Fibroblast of villous mesenchyme (primary cell): ENCODE measurements at places on chromosomes 11 and 22. TPM values are rescaled to one million over a fixed set of nuclear protein-coding genes. Genes with fewer than 3 reads are reported as not detected.

- DNase-seq = no peak
Observed at GRCh38 chr11:101458161-101458560, 125.6 kb downstream of the TRPC6 start.

DNA sequence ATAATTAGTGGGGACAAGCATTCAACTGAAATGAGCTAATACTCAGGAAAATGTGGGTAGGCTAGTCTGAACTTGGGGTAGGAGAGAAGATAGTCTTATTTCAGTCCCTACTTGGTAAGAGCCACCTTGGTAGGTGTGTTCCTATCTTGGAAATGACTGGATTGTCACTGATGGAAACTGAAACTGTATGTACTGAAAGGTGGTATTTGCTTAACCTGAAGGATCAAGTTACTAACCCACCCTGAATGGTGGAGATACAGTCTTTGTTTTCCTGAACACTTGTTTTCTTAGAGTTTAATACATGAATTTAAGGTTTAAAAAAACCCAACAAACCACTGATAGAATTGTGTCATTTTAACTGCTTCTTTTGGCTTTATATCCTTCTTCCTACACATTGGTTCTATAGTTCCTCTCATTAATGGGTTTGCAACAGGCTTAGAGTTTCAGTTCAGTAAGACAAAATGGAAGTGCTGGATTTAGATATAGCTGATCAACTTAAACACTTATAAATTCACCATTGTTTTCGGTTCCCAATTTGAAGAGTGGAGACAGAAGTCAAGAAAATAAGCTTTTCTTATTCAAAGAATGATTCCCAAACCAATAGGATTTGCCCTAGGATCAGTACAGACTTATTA lies 4.2 kb downstream of the FAR1 start:
- no peak for DNase-seq

DNA sequence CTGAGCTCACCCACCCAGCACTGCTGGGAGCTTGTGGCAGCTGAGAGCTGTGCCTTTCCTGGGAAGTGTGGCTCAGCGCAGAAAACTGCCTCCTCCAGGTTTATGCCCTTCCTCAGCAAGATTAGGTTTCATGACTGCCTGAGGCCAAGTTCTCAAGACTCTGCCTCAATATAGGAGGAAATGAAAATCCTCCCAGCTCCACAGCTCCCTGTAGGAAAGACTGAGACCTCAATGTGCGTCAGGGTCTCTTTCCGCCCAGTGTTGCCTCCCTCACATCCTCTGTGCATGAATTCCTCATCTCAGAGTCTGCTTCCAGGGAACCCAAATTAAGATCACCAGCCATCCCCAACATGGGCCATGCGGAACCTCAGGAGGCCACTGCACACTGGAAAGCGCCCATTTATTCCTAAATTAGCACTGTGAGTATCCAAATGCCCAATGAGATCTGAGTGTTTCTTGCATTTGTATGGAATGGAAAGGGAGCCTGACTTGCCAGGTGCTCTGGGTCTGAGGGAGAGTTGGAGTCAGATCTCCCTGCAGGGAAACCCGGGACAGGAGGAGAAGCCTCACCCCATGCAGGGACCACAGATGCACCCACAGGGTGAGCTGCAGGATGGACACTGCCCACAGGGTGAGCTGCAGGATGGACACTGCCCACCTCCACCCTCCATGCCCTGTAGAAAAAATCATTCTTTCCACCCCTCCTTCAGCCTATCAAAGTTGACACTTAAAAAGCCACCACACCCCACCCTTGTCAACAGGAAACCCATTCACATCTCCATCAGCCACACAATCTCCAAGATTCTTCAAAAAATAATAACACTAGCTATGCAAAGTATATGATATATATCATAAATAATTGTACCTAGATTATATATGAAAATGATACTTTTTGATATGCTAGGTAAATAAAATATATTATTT lies 97.4 kb upstream of the IGLL5 start:
- DNase-seq = no peak

DNA sequence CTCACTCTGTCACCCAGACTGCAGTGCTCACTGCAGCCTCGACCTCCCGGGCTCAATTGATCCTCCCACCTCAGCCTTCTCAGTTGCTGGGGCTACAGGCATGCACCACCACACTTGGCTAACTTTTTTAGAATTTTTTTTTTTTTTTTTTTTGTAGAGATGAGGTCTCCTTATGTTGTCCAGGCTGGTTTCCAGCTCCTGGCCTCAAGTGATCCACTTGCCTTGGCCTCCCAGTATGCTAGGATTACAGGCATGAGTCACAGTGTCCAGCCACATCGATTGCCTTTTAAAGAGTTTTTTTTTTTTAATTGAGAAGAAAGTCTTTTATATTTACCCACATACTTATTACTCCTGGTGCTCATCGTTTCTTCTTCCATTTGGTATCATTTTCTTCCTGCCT lies 30.0 kb downstream of the PARVG start:
- DNase-seq = no peak

DNA sequence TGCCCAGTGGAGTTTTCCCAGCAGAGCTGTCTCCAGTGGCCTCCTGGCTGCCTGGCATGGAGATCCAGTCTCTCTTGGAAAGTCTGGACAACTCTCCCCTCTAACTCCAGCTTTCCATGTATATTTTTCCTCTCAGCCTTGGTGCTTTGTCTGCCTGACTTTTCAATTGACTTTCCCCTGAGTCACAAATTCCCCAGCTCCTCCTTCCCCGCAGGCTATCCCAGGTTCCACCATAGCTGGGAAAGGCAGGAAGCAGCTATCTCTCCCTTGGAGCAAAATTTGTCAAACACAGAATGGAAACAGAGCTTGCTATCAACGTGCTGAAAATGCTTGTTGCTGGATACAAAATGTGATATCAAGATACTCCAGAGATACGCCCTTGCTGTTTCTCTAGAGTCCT lies 384.8 kb downstream of the TMEM135 start:
- DNase-seq = no peak

GRCh38 chr11:67438158-67438902 lies 848 bp upstream of the PTPRCAP start:
- DNase-seq = no peak

DNA sequence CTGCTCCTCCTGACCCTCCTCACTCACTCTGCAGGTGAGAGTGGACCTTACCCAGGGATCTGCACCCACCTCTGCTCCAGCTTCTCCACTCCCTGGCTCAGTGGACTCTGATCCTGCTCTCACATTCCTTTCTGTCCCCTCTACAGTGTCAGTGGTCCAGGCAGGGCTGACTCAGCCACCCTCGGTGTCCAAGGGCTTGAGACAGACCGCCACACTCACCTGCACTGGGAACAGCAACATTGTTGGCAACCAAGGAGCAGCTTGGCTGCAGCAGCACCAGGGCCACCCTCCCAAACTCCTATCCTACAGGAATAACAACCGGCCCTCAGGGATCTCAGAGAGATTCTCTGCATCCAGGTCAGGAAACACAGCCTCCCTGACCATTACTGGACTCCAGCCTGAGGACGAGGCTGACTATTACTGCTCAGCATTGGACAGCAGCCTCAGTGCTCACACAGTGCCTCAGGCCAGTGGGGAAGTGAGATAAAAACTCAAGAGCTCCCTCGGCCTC lies 29.7 kb upstream of the VPREB1 start:
- DNase-seq = no peak

DNA sequence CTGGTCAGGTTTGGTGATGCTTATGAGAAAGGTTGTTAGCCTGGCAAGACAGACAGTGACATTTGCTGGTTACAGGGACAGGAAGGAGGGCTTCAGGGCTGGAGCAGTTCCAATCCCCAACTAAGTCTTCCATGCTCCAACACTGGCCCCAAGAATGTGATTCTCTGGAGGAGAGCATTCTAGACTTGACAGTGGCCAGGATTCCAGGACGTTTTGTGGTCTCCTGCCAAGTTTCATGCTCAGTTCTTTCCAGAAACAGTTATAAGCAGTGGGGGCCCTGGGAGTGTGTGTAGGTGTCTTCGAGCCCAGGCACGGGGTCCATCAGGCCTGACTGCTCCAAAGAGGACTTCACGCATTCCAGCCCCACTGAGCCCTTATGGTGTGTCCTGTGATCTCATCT lies 8.9 kb upstream of the GRK3 start:
- no peak for DNase-seq

GRCh38 chr22:44683237-44683636 lies 18.8 kb upstream of the PRR5 start:
- no peak for DNase-seq

GRCh38 chr22:33272871-33273270 lies 214.7 kb upstream of the SYN3 start:
- no peak for DNase-seq

DNA sequence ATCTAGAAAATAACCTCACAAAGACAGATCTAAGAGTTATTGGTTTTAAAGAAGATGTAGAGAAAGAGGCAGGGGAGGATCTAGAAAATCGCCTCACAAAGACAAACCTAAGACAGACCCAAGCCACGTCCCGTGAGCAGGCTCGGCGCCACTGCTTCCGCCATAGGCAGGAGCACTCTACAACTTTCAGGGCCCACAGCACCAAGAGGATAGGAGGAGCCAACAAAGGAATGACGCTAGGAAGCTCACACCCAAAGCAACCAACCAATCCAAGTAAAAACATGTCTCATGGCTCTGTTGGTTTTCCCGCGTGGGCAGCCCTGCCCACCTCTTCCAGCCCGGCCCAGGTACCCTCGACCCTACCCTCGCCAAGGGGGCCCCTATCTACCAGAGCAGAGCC lies 4167.4 kb upstream of the OR11H1 start:
- DNase-seq = no peak

DNA sequence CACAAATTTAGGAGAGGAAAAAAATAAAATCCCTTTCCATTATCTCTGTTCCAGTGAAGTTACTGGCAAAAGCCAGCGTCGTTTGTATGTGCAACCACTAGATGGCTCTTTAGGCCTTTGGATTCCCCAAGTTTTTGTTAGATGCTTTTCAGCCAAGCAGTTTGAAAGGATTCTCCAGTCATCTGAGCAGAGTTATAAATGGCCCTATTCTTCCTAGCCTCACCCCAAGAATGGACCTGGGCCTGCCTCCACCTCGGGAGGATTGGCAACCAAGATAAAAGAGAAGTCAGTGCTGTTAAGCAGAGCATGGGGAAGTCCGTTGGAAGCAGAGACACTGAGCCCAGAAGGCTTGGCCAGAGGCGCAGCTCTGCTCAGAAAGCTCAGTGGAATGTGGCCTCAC lies 15.4 kb downstream of the FAM181B start:
- DNase-seq = peak; percentile 49

- DNase-seq = no peak
Observed at GRCh38 chr11:30393012-30393411, 70.1 kb downstream of the ARL14EP start.

DNA sequence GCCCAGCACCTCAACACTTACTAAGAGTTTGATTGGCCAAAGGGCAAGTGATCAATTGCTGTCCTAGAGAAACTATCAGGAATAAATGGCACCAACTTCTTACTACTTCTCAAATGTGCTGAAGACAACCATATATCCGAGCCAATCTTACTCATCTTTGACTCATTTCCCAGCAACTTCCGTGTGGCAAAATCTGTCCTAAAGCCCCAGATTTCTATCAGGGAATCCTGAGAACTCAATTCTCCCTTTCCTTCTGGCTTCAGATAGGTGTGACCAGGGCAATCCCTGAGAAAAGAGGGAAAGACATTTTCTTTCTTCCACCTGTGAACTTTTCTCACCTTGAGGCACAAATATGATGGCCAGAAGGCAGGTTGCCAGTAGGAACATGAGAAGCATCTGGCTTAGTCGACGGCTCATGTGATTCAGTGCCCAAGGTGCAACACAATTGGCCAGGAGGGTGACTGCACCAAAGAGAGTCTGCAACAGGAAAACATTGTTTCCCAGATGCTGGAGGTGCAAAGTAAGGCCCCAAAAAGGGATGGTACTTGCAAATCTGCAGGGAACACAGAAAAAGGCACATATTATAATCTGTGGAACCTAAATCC lies 21.8 kb upstream of the SLC22A24 start:
- no peak for DNase-seq

DNA sequence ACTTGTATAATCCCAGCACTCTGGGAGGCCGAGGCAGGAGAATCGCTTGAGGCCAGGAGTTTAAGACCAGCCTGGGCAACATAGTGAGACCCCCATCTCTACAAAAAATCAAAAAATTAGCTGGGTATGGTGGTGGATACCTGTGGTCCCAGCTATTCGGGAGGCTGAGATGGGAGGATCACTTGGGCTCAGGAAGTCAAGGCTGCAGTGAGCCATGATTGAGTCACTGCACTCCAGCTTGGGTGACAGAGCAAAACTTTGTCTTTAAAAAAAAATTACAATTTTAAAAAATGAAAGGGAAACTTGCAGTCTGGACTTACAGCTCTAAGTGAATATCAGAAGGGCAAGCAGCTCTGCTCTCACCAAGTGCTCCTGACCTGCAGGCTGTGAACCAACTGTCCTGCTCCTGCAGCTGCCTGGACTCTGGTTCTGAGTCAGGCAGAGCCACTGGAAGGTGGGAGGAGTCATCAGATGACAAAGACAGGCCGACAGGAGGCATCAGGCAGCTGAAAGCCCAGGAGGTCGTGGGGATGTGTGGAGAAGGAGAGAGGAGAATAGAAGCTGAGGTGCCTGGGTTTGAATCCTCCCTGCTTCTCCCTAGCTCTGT lies 9.6 kb downstream of the SMTNL1 start:
- DNase-seq = peak; percentile 21

- no peak for DNase-seq
Observed at GRCh38 chr11:100220801-100221200, 466.3 kb upstream of the ARHGAP42 start.

- peak; percentile 59 for DNase-seq
Observed at GRCh38 chr11:128686745-128687177, 7.1 kb upstream of the FLI1 start.

DNA sequence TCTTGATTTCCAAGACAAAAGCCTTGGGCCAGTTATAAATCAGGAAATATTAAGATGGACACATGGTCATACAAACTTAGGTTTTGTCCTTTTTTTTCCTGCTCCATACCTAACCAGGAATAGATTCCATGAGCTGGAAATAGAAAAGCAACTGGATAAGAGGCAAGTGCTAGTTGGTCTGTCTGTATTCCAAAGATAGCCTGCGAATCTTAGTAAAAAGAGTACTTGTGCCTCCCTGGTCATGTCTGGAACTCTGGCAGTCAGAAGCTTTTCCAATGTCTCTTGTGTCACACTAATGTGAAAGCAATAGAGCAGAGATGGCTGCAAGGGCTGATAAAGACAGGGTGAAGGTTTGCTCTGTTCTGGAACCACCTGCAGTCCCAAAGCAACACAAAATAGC lies 590.2 kb upstream of the ANO5 start:
- no peak for DNase-seq

The KBTBD3 gene
- total RNA-seq = 2.6 and 3.9 TPM in 2 replicates

The APOL6 gene
- 33.8 and 39.3 TPM in 2 replicates for total RNA-seq

The HTR3A gene
- total RNA-seq = not detected in 2 replicates

The KRTAP5-9 gene
- 0.32 TPM in 1 of 2 replicates, not detected in the other for total RNA-seq

The RIMBP3B gene
- total RNA-seq = under 0.01 and 0.32 TPM in 2 replicates

The NAALAD2 gene
- 1.9 and 2.2 TPM in 2 replicates for total RNA-seq

The SLC22A6 gene
- total RNA-seq = not detected in 2 replicates

The SPI1 gene
- total RNA-seq = not detected in 2 replicates

The OR52A1 gene
- total RNA-seq = not detected in 2 replicates

The MMP3 gene
- total RNA-seq = 39.7 and 181 TPM in 2 replicates

The OPCML gene
- under 0.01 TPM in 1 of 2 replicates, not detected in the other for total RNA-seq

The PNPLA5 gene
- not detected in 2 replicates for total RNA-seq

The KCNK4 gene
- under 0.01 TPM in 1 of 2 replicates, not detected in the other for total RNA-seq
